ENCODE measurements at places on chromosomes 4 and X.

DNA sequence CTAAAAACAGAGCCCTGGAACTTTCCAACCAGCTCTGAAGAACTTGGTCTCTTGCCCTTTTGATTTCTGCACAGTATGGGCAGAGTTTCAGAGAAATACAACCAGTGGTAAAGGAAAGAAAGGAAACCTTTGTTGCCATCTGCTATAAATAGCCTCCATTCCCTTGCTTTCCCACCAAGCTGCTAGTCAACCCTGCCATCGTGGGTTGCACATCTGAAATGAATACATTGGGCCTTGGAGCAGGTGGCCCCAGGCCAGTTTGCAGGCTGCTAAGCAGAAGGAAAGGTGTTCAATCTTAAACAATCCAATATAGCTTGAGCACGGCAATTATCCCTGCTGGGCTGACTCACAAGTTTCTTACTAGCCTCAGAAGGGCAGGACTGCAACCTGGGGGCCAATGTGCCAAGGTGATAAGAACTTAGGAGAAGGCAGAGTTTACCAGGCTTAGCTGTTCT lies 142.5 kb downstream of the PPARGC1A start:
- no peak for DNase-seq

- DNase-seq, result no peak
These were observed 176.3 kb downstream of the FAM13A start for GRCh38 chr4:88880501-88881226.

DNA sequence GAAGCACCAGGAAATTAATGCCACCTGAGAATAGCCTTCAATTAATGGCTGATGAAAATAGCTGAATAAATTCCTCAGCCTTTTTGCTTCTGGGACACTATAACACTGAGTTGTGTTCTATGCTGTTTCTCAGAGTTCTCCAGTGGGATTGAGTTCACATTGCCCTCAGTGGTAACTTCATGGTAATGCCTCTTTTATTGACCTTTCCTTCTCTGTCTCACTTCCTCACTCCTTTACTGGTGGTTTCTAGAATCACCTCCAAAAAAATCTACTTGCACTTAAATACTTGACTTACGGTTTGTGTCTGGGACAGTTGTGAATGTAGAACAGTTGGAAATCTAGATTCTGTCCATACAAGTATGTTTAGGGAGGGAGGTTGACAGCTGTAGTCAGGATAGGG lies 293.7 kb downstream of the PPP1R2C start:
- DNase-seq, result no peak

GRCh38 chr4:152983774-152984411 lies 47.8 kb downstream of the FHDC1 start:
- no peak for DNase-seq

- no peak for DNase-seq
These were observed 3.4 kb upstream of the ZRSR2 start for GRCh38 chrX:15786915-15787314.

DNA sequence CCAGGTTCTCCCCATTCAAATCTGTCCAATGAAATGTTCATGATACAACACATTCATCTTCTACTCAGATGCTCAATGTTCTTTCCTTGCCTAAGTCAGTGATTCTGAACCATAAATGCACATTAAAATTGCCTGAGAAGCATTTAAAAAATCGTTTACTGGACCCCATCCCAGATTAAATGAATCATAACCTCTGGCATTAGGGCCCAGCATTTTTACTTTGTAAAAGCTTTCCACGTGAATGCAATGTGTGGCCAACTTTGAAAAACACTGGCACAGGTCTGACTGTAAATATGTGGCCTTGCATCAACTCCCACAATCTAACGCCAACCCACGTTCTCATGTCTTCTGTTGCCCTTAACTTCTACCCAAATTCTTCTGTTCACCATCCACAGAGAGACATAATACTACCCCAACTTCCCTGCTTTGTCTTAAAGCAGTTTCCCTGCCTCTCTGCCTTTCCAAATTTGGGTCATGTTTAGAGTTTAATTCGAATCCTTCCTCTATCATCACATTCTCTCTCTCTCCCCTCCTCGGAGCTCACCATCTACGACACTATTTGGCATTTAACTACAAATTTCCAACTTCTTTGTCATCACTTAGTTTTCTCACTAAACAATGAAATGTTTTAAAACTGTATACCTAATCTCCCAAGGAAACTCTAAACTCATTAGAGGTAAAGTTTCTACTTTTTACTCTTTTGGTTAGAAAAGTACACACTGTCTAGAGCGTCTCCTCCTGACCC lies 78.7 kb downstream of the PRKG2 start:
- no peak for DNase-seq

GRCh38 chr4:181418496-181418895 lies 824.7 kb upstream of the TENM3 start:
- no peak for DNase-seq

GRCh38 chr4:23929248-23929647 lies 39.4 kb upstream of the PPARGC1A start:
- DNase-seq, result no peak

DNA sequence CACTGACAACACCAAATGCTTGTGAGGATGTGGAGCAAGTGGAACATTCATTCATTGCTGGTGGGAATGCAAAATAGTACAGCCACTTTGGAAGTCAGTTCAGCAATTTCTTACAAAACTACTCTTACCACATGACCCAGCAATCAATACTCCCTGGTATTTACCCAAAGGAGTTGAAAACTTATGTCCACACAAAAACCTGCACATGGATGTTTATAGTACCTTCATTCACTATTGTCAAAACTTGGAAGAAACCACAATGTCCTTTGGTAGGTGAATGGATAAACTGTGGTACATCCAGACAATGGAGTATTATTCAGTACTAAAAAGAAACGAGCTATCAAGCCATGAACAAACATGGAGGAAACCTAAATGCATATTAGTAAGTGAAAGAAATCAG lies 27.5 kb downstream of the HUWE1 start:
- DNase-seq, result no peak

GRCh38 chr4:90403781-90404180 lies 276.6 kb downstream of the CCSER1 start:
- DNase-seq, result no peak

- no peak for DNase-seq
These were observed 78.0 kb downstream of the SLC10A6 start for GRCh38 chr4:86771141-86771540.

- DNase-seq, result no peak
These were observed 325.0 kb downstream of the EVC2 start for GRCh38 chr4:5383191-5383980.

DNA sequence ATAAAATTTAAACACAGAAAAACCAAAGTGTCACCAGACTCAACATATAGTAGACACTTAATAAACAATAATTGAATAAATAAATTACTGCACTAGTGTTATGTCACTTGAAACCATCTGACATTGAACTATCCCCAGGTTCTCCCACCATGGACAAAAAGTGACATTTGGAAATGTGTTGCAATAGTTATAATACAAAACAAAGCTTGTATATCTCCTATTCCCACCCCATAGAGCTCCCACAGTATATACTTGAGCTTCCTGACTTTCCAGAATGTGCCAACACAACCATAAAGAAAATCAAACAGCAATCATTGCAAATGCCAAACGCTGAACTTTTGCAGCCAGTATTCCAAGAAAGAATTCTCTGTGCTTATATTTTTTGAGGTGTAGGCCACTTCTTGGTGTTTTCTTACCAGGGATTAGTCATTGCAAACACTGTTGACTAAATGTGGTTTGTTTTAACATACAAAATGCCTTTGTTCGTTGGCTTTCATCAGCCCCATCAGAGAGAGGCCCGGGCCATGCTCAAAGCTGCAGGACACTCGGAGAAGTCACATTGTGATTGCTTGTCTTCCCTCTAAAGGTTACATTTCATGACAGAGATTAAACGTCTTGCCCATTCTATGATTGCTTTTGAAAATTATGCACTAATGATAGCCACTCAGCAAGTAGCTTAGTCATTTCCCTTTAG lies 33.8 kb downstream of the PPARGC1A start:
- DNase-seq, result no peak

DNA sequence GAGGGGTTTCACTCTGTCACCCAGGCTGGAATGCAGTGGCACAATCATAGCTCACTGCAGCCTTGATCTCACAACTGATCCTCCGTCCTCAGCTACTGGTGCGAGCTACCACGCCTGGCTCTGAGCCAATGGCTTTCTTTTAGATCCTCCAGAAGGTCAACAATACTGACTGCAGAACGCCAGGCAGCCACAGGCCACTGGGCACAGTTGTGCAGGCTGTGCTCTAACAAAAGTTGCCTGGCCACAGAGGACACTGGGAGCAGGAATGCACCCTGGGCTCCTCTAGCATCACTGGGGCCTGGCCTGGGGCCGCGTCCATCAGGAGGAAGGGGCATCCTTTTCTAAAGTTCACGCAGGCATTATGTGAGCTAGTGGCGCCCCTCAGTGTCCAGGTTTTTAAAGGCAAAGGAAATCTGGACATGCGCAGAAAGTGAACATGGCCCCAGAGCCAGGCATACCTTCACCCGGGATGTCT lies 14.9 kb upstream of the PORCN start:
- no peak for DNase-seq

Data from stimulated activated CD4-positive, alpha-beta T cell treated with anti-CD3 and anti-CD28 coated beads, Interleukin-12 subunit alpha, Interleukin-12 subunit beta, amount 100 ng/mL, for 4 hours (primary cell).